GDM1 (cell line): ENCODE measurements at places on chromosomes 11 and 22.
A peak's percentile ranks its signal among the peaks of the same experiment; 100 is the strongest.

GRCh38 chr11:57345555-57346211 lies 7.5 kb downstream of the P2RX3 start:
- DNase-seq, result peak; percentile 30

- no peak for DNase-seq
Observed at GRCh38 chr11:29914203-29914930, 102.5 kb downstream of the KCNA4 start.

DNA sequence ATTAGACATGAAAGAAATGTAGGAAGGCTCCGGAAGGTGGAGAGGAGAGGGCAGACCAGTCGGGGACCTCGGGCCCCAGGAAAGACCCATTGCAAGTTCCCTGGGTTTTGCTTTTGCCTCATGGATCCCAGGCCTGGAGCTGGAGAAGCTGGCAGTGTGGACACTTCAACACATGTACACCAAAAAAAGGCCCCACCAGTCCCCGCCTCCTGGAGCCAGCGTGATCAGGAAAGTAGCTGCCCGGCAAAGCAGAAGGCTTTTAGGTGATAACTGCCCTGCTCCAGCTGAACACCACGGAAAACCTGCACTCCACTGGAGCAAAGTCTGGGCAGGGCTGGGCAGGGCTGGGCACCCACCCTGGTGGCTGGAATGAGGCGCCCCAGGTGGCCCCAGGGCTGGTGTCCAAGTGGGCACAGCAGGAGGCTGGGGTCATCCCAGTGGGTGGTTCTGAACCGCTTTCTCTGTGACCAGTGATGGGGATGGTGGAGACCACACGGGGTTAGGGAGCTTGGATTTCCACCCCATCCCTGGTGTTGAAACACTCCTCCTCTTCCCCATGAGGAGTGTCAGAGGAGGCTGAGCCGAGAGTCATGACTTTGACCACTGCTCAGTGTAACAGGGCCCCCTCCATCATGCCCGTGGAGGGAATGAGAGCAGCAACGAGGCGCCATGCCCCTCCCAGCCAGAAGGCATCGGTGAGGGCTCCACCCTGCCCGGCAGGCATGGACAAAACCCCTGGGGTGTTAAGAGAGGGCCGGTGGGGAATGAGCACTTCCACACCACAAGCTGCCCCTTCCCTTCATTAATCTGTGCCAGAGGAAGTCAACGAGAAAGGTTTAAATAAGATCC lies 16.9 kb upstream of the MUC5AC start:
- DNase-seq, result no peak

DNA sequence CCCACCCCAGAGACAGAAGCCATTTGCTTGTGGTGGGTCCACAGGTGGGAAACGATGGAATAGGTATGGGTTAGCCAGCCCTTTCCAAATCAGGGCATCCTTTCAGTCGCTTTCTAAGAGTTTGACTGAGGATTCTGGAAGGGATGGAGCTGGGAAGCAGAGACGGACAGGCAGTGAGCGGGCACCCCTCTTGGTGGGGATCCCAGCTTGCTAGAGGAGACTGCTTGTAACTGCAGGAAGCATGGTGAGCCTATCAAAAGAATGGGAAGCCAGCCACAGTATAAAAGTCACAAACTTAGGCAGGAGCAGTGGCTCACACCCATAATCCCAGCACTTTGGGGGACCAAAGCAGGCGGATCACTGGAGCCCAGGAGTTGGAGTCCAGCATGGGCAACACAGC lies 6.1 kb upstream of the PDGFB start:
- no peak for DNase-seq

GRCh38 chr11:76699451-76700091 lies 29.0 kb upstream of the LRRC32 start:
- no peak for DNase-seq

GRCh38 chr22:47748271-47748670 lies 985.8 kb downstream of the TBC1D22A start:
- DNase-seq, result no peak

GRCh38 chr22:35971456-35972119 lies 57.0 kb downstream of the RBFOX2 start:
- no peak for DNase-seq

- no peak for DNase-seq
Observed at GRCh38 chr11:132072044-132072857, 701.8 kb downstream of the NTM start.

- no peak for DNase-seq
Observed at GRCh38 chr11:33898957-33899356, 7.1 kb upstream of the LMO2 start.
